Activated T-helper 2 cell treated with anti-CD3 and anti-CD28 coated beads, Interferon-gamma antibody, Interleukin-2, Interleukin-4, amounts not matched to agents 10 μg/mL and 5 μg/mL and 100 μg/mL, durations not matched to agents 14 hours and 24 hours and 36 hours (primary cell): ENCODE measurements at places on chromosomes 7 and 10. TPM values are rescaled to one million over a fixed set of nuclear protein-coding genes. Genes with fewer than 3 reads are reported as not detected.

DNA sequence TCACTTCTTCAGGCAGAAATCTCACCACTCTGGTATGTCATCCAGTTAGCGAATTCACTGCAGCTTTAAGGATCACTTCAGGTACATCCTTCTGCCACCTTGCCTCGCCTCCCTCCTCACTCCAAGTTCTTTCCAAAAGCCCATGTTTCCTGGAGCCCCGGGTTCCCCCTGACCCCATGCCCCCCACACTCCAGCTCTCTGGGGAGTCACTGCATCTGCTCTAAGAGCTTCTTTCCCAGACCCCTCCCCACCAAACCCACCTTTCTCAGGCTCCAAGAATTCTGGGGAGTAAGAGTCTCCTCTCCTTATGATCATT lies 969.5 kb upstream of the ZNF722 start:
- no peak for DNase-seq

DNA sequence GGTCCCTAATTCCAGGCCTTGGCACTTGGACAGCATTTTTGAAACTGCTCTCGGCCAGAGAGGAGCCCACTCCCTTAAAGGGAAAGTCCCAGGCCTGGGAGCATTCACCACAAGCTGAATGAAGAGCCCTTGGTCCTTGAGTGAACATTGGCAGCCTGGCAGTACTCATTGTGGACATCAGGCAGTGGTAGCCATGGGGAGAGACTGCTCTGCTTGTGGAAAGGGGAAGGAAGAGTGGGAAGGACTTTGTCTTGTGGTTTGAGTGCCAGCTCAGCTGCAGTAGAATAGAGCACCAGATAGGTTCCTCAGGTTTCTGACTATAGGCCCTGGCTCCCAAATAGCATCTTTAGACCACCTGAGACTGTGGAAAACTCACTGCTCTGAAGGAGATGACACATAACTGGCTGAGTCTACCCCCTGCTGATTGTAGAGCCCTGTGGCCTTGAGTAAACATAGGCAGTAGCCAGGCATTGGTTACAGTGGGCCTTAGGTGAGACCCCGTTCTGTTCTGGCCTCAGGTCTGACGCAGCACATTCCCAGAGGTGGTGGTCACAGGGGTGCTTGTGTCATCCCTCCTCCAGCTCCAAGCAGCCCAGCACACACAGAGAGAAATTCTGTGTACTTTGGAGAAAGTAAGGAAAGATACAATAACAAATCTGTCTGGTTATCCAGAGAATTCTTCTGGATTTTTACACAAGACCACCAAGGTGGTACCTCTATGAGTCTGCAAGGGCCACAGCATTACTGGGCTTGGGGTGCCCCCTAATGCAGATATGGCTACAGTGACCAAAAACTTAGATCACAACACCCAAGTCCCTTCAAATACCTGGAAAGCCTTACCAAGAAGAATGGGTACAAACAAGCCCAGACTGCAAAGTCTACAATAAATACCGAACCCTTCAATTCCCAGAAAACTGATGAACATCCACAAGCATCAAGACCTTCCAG lies 153.8 kb downstream of the GNAI1 start:
- no peak for DNase-seq

DNA sequence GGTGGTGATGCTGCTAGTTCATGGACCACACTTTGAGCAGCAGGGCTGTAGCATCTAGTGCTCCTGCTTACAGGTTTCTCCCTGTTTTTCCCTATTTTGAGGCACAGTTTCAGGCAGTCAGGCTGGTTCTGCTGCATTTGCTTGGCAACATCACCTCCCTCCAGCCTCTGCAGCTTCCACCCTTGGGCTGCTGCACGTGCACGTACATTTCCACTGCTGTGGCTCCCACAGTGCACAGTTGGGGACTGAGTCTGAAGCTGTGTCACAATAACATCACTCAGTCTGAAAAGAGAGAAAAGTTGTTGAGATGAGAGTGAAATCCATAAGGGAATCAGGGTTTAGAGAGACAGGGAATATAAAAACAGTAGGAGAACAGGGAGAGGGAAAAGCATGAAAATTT lies 230.7 kb upstream of the FZD1 start:
- no peak for DNase-seq

Gene LEP
- not detected in 2 replicates for total RNA-seq

GRCh38 chr10:14476641-14477407 lies 146.1 kb upstream of the FRMD4A start:
- DNase-seq, result no peak

DNA sequence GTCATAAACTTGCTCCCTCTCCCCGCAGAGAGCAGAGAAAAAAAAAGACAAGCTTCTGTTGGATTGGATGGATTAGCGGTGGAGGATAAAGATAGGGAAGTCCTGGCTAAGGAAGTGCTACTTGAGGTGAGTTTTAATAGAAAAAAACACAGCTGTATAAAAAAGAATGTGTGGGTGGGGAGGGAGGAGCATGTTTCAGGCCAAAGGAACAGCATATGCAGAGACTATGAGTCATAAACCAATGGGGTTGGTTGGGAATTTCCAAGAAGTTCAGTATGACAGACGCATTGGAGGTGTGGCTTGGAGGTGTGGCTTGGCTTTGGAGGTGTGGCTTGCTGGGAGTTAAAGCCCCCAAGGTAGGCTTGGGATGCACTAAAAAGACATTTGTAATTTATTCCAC lies 103.0 kb upstream of the LSM8 start:
- no peak for DNase-seq

DNA sequence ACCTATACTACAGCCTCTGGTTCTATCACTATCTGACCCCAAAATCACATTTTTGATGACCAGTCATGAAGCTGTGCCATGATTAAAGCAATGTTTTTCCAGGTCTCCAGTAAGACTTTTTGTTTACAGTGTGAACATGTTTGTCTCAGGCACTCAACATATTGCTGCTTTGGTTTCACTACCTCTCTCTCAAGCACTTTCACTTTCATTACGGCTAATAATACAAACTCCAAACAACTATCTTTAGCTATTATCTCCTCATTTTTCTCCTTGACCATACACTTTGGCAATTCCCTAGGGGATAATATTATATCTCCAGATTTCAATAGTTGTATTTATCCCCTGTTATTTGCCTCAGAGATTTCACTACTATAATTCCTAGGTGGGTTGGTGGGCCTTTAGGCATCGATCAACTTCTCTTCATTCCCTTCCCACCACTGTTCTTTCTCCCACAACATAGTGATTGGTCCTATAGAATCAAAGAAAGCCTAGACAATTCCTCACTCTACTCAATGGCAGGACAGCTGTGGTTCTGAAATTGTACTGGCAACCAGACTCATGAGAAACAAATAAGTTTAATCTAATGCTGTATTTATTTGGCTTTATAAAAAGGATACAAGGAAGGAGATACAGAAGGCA lies 261.4 kb upstream of the ZWINT start:
- no peak for DNase-seq
